ENCODE measurements at places on chromosomes 7 and 10.

DNA sequence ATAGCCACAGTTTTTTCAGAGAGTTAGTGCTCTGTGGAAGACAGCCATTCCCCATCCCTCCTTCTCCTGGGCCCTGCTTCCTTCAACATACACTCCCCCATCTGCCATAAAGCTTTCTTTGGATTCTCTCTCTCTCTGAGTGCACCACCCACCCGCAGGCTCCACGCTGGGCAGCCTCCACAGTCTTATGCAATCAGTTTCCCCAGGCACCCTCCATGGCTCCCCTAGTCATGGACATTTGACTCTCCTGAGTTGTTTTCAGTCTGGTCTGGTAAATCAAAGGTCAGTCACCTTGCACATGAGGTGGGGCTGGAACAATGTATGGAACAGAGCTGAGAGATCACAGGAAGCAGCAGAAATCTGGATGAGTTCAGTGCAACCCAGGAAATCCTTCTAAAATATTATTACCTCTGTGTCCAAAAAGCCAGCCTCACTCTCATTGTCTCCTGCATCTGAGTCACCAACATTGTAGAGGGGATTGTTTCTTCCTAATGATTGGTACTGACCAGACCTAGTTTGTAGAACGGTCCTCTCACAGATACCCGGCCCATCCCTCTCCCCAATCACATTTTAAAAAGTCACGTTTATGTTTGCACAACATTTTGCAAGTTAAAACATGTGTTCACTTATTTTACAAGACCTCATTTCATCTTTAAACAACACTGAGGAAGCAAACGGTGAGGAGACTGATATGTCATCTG lies 70.1 kb downstream of the CYCS start:
- DNase-seq: no peak

DNA sequence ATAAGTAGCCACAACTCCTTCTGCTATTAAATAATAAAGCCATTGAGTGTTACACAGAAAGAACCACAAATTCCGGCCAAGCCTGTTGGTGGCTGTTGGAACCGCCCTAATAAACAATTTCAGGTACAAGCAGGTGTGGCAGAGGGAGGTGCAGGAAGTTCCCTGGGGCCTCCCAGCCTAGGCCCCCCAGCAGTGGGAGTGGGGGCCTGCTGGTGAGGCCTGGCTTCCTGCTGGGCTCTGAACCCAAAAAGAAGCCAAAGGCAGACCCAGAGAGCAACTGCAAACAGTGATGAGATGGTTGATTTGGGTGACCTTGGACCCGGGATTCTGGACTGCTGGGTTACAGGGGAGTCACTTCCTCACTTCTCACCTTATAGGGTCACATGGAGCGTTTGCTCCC lies 21.0 kb upstream of the LMTK2 start:
- DNase-seq: no peak

- DNase-seq: no peak
Observed at GRCh38 chr7:129778770-129779601, 167.5 kb downstream of the NRF1 start.

- peak; percentile 10 for DNase-seq
Observed at GRCh38 chr7:43954524-43955228, 28.4 kb downstream of the UBE2D4 start.

GRCh38 chr7:25831062-25831691 lies 320.8 kb upstream of the NFE2L3 start:
- no peak for DNase-seq

DNA sequence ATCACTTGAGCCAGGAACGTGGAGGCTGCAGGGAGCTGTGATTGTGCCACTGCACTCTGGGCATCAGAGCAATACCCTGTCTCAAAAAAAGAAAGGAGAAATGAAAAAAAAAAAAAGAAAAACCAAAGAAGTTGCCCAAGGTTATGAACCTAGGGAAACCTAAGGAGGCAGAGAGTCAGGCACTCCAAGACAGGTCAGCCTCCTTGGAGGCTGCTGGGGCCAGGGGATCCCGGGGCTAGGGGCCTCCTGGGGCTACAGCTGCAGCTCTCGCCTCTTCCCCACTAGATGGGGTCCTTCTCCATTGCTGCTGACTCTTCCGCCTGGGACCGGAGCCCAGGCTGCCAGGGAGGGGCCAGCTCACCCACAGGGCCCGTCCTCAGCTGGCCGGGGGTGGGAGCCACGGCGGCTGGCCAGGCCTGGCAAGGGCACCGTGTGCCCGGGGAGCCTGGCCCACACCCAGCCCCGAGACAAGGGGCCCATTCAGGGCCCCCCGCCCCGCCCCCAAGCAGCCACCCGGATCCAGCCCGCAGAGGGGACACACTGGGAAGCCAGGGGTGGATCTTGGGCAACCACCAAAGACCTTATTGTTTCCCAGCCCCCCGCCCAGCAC lies 1.7 kb upstream of the SPACDR start:
- DNase-seq: no peak

GRCh38 chr10:74104996-74105395 lies 45.6 kb downstream of the AP3M1 start:
- DNase-seq: no peak

DNA sequence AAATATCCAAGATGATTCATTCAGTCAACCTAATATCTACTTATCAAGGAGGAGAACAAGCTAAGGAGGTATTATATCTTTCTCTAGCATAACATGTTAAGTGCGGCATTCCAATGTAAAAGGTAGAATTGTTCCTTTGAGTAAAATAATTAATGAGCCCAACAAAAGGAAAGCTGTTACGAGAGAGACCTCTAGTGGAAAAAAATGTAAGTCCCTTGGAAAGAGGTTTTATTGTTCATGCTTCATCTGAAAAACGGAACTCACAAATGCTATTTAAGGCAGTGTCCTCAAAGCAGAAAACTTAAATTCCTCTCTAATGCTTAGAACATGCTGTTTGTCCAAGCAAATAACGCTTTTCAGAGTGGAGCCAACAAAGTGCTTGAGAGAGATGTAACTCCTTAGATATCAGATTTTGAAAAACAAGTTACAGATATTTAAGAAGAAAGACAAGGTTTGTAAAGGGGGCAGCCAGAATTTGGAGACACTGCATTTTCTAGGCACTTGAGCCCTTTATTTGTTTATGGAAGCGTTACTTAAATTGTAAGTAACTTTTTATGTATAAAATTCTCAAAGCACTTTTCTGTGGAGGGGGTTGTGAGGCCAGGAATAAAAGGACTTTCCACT lies 119.9 kb downstream of the TFEC start:
- DNase-seq: no peak

DNA sequence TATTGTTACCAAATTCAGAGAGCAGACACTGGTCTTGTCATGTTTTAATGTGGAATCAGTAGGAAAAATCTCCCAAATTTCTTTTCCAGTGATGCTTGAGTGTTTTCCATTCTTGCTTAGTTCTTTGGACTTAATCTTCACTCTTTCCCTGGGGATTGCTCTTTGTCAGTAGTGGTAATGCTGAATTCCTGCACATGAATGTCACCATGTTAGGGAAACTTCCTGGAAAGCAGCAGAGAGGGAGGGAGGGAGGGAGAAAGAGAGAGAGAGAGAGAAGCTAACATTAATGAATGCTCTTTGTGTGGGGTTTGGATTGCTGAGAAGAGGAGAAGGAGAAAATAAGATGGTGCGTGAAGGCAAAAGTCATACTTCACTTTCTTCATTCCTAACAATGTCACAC lies 295.3 kb upstream of the COBL start:
- no peak for DNase-seq

- no peak for DNase-seq
Observed at GRCh38 chr10:19579761-19580545, 236.3 kb upstream of the PLXDC2 start.

- DNase-seq: no peak
Observed at GRCh38 chr7:140972876-140973829, 41.6 kb downstream of the MRPS33 start.

DNA sequence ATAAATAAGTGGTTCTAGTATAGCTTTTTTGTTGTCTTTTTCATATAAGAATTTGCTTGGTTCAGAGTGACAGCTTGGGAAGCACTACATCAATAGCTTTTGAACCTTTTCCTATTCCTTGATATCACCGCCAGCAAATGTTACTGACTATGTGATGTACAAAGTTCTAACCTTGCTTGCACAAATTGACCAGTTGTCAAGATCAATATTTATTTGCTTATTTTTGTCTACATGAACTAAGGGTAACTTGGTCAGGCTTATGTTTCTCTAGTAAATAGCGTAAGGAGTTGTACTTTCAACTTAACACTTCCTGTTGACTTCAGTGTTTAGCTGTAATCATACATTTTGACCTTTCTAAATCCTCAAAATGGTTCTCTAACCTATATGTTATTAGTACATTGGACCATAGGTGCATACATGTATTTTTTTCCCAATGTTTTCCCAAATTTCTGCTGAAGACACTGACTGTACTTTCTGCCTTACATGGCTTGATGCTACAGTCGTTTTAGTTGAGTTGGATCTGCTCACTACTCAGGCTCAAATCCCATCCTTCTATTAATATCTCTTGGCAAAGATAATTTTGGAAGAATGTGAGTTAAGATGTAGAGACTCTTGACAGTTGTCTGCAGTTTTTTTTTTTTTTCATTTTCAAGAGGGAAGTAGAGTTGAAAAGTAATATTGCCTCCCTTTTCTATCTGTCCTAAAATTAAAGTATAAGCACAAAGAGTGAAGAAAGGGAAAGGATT lies 239.1 kb upstream of the KAT6B start:
- DNase-seq: no peak

- no peak for DNase-seq
Observed at GRCh38 chr10:97539523-97540200, 32.9 kb upstream of the ANKRD2 start.

DNA sequence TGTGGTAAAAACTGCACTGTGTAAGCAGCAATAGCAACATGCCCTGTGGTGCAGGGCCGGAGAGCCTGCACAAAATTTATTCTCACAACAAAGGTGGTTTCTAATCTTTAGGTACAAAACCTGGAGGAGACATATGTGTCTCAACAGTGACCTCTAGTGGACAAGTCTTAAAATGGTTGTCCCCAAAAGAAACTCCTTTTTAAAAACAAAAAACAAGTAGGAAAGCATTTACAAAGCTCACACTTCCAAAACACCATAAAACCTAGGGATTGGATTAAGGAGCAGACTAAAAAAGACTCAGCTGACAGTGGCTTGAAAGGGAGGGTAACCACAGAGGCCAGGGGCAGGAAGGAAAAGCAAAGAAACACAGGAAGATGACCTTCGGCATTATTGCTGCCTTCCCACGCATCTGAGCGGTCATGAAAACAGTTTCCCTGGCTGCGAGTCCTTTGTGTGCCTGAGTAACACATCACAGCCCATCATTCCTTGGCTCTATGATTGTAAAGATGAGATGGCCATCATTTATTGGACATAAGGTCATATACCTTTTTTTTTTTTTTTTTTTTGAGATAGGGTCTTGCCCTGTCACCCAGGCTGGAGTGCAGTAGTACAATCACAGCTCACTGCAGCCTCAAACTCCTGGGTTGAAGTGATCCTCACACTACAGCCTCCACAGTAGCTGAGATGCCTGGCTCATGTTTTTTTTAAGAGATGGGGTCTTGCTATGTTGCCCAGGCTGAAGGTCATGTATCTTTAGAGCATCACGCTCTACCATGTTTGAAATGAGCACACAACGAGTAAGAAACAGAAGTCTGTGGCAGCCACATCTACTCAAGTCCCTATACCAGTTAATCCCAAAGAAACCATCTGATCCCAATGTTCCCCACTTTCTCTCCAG lies 39.5 kb downstream of the RSU1 start:
- DNase-seq: no peak

DNA sequence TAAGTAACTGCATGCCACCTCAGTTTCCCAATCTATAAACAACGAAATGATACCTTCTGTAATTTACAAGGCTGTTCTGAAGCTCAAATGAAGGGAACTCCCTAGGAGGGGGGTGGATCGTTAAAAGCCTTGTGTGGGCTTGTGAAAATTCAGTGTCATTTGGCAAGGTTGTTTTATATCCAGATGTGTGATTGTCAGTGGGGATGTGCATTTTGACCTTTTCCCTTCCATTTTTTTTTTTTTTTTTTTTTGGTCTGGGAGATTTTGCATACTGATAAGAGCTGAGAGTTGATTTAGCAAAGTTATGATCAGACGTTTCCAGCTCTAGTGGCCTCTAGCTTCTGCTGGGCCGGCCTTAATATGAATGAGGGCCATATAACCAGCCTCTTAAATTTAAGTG lies 22.8 kb downstream of the CREB5 start:
- no peak for DNase-seq
